ENCODE measurements at places on chromosomes 12 and 14. TPM values are rescaled to one million over a fixed set of nuclear protein-coding genes. Genes with fewer than 3 reads are reported as not detected.
A peak's percentile ranks its signal among the peaks of the same experiment; 100 is the strongest.

DNA sequence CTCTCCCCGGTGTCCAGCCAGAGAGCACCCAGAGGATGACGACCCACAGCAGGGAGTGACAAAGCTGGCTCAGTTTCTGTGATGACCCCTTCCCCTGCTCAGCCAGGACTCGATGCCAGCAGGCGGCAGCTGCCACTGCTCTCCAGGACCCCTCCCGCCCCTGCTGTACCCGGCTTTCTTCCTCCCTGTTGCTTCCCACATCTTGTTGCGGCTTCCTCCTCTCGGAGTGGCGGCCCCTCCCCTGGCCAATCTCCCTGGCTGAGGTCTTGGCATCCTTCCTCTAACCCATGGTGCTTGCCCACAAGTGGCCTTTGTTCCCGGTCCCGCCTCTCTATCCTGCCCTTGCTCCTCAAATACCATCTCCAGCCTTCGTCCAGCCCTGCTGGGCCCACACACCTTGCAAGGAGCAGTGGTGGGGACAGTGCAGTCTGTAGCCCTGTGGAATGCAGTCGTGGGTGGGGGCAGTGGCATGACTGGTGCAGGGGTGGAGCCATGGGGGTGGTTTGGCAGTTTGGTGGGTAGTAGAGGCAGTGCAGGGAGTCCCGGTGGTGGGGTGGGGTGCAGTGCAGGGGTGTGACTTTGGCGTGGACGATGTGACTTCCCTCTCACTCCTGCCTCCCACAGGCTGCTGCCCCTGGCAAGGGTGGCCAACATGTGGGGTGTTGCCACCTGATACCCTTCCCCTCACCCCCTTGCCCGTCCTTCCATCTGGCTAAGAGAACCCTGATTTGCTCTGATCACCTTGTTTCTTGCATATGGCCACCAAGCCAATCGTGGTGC lies 16.3 kb upstream of the BEGAIN start:
- DNase-seq = no peak

Gene RAPGEF3
- total RNA-seq = 40.6 TPM

DNA sequence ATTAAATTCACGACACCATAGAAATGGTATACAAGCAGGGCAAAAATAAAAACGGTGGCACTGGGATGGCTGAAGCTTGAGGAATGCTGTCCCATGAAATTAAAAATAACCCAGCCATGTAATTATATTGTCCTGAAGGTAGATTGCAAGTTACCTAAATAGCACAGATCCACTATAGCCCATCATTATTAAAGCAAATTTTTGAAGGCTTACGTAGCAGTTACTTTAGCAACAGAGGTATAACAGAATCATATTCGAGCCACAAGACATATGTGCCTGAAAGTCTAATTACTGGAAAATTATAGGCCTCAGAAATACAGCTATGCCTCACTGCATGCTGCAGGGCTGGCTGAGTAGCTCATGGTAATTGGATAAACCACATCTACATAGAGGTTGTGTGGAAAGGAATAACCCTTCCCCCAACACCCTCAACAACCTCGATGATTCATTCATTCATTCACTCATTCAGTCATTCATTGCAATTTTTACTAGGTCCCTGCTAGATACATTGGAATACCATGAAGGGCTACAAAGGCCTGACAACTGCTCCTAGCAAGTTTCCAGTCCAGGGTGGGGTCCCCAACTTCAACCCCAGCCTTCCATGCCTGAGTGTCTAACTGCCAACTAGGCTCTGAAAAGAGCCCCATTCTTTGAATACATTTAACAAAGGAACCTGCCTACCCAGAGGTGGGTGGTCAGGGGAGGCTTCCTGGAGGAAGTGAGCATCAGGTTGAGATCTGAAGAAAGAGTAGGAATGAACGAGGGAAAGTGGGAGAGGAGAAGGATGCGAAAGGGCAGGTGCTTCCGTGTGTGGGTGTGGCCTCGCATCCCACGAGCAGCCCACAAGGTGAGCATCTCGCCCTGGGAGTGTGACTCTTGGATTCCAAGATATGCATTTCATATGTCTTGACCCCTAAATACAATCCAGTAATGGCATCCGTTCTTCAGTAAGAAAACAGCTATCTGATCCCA lies 18.0 kb upstream of the CMKLR1 start:
- DNase-seq = no peak

DNA sequence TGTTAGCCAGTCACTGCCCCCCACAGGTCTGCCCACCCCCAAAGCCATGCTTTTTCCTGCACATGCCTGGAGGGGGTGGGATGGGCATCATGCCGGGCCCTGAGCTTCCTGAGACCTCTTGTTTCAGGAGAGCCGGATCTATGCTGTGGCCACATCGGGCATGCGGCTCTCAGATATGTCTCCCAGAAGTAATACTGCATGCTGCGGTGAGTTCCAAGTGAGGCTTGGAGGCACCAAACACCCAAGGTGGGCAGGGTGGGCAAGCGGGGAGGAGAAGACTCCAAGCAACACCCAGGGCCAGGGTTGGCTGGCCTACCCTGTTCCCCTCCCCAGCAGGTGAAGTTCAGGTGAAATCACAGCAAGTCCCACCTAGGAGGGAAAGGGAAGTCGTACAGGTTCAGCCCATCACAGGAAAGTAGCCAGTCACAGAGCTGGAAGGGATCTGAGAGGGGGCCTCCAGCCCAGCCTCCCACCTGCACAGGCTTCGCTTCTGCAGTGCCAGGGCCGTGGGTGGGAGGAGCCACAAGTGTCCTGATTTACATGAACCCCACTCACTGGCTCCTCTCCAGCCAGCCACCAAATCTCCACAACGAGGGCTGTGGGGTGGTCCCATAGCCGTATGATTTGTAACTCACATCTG lies 30.9 kb downstream of the PIGH start:
- DNase-seq = no peak

GRCh38 chr12:92921877-92922276 lies 7.2 kb downstream of the EEA1 start:
- no peak for DNase-seq

- peak; percentile 25 for DNase-seq
These were observed 176.0 kb downstream of the KIF26A start for GRCh38 chr14:104314251-104314941.

- no peak for DNase-seq
These were observed 1297.7 kb downstream of the AACS start for GRCh38 chr12:126362964-126363363.

- peak; percentile 7 for DNase-seq
These were observed 15.5 kb downstream of the COX14 start for GRCh38 chr12:50127546-50127945.

- DNase-seq = no peak
These were observed 243.0 kb downstream of the TTC8 start for GRCh38 chr14:89067293-89067972.

Gene HHIPL1
- 4.6 TPM for total RNA-seq

- DNase-seq = no peak
These were observed 334.3 kb downstream of the AACS start for GRCh38 chr12:125399489-125399888.

DNA sequence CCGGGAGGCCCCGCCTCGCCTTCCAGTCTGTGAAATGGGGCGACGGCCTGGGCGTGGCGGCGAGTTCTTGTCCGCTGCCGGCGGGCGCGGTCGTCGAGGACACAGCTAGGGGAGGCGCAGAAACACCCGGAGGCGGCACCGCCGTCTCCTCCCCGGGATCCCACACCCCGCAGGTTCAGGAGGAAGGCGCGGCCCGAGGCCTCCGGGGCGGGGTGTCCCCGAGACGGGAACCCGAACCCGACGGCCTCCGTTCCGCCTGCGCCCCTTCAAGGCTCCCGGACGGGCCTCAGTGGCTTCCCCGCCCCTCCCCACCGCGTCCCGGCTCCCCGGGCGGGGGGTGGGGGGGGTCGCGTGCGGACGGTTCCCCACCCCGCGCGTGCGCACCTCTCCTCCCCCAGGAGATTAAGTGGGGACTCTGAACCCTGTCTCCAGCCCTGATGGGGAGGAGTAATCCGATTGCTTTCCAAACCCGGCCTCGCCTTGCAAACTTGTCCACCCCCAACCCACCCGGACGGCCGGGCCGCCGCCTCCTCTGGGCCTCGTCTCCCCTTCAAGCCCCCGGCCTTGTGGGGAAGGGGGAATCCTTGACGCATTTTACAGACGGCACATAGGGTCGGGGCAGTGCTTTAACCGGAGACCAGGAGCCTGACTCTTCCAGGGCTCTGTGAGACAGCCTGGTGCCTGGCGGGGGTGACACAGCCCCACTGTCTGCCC lies 35.3 kb upstream of the ANKRD9 start:
- no peak for DNase-seq

Gene RNASE7
- total RNA-seq = 1.6 TPM

All from breast epithelium (tissue), 4 donors.